ENCODE measurements at places on chromosomes 5 and 9.

DNA sequence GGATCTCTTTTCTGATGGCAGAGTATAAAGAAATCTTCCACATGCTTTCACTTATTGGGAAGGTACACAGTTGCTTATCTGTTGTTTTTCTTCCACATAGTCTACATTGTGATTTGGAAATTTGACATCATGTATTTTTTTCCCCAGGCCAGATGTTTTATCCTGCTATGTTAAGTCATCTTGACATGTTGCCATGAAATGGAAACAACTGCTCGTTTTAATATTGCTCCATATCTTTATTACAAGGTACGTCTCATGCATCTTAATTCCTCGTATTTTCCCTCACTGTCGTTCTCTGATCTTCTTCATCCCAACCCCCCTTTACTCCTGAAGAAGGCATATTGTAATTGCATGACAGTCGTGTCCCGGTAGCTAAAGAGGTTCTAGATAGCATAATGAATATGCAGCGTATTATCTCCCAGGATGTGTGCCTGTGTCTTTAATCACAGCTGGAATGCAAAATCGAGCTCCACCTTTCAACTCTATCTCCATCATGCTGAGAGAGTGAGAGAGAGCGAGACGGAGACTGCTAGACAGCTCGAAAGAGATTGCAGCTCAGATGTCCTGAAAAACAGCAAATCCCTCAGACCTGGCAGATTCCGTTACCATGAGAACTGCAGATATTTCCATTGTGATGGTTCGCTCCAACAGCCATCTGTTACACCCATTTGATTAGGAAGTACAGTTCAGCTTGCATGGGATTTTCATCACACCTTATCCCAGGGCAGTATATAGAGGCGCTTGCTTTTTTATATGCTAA lies 281.7 kb downstream of the TMEM38B start:
- no peak for DNase-seq

- DNase-seq = no peak
Observed at GRCh38 chr5:93461756-93462155, 119.3 kb downstream of the NR2F1-AS1 start.

DNA sequence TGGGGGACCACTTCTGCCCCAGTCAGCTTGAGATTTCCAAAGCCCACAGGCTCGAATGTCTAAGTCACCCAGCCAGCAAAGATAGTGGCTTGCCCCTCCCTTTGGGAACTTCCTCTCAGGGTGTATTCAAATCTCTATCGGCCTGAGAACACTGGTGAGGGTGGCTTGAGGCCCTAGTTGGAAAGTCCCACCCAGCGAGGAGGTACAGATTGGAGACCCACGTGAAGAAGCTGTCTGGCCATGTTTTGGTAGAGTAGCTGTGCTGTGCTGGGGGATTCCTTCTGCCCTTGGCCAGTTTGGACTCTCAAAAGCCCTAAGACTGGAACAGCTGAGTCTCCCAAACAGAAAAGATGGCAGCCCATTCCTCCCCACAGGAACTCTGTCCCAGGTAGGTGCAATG lies 172.7 kb upstream of the RIOK2 start:
- no peak for DNase-seq

DNA sequence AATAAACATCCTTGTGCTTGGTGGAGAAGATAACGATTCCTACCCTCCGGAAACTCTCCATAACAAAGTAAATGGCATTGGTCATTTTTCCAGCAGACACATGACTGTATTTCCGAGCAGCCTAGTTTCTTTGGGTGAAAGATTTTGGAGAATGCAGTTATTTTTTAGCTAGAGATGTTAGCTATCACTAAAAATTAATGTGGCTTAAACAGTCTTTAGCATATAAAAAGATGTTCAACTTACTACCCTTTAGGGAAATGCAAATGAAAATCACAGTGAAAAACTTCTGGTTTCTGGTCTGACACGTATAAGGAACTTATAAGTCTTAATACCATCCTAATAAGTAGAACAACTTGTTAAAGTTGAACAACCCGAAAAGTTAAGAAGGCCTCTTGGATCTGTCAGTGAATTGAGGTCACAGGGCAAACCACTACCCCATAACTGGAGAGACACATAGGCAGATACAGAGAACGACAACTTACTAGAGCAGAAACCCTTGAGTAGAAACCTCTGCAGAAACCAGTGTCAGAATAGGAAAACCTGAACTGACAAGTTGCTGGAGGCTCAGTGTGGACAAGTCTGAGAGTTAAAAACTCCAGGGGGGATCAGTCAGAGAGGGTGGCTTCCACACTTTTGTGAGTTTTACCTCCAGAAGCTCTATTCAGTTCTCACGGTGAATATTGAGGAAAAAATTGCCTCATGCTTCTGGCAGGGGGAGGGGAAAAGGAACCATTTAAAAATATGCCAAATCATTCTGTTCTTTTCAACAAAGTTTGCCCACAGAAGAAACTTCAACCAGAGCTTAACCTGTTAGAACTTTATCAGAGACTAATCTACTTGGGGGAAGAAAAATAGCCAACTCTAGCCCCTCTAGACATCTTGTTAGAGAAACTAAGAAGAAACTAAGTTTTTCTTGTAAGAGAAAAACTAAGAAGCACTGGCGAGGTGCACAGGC lies 325.2 kb upstream of the RPS23 start:
- no peak for DNase-seq

- no peak for DNase-seq
Observed at GRCh38 chr5:149931992-149932436, 12.6 kb downstream of the PDE6A start.

- peak; percentile 6 for DNase-seq
Observed at GRCh38 chr9:15104826-15105420, 194.7 kb upstream of the FREM1 start.

DNA sequence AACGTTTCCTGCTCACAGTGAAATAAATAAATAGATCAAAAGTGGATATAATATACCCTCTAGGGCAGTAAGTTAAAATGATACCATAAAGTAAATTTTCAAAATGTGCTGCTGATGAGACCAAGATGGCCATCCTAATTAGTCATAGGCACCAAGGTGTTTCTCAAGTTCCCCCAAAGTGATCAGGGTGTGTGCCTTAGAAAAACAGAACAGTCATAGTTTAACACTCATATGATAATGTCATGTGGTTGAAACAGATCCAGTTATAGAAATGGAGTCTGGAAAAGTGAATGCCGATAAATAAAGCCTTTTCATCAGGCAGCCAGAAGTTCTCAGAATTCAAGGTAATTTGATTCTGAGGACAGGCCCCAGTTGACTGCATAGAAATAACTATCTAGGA lies 161.5 kb upstream of the CDKN2B start:
- no peak for DNase-seq

GRCh38 chr5:154829181-154829588 lies 21.2 kb downstream of the FAXDC2 start:
- no peak for DNase-seq

- no peak for DNase-seq
Observed at GRCh38 chr5:32578363-32578762, 7.0 kb upstream of the SUB1 start.

GRCh38 chr9:132238026-132238972 lies 76.4 kb downstream of the NTNG2 start:
- DNase-seq = no peak

DNA sequence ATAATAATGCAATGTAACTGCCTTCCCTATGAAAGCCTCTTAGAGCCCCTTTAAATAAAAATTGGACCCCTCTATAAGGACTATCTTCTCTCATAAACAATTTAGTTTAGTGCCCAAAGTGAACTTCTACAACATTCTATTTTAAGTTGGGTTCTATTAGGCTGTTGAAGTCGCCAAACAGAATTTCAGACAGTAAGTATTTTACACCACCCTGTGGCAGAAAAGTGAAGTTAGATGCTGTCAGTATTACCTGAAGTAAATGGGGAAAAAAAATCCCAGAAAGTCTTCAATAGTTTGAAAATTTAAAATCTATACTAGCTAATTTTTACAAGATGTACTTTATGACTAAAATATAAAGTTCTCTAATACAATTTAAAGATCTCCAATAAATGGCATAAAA lies 29.5 kb downstream of the CAAP1 start:
- no peak for DNase-seq

DNA sequence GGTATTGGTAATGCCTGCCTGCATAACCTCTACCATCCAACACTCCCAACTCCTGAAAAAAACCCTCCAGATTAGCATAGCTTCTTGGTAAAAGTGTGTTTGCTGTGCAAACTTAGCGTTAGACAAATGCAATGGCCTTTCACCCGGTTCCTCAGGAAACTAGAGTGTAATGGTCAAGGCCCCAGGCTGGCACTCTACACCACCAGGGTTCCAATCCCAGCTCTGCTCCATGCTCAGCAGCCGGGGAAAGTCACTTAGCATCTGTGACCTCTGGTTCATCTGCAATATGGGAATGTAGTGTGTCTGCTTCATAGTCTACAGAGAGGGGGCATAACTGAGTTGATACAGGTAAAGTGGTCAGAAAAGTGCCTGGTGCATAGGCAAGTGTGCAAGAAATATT lies 9.0 kb downstream of the FBP1 start:
- DNase-seq = no peak

GRCh38 chr5:146698651-146699050 lies 179.9 kb downstream of the PPP2R2B start:
- no peak for DNase-seq

DNA sequence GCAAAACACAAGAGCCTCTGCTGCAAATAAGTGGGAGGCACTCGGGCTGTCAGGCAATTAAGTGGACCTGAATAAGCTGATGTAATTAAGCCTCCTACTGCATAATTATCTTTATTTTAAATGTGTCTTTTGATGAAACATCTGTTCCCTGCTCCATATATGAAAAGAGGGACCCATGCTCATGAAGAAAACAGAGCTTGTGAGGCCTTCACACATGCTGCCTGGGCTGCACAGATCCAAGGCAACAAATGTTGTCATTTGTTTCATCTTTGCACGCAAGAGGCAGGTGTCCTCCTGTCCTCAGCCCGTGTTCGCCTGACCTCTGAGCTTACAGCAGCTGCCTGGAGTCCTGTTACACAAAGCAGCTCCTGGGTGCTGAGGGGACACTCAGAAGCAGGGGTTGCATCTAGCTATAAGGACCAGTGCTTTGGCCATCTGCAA lies 381.1 kb downstream of the ZNF608 start:
- no peak for DNase-seq

DNA sequence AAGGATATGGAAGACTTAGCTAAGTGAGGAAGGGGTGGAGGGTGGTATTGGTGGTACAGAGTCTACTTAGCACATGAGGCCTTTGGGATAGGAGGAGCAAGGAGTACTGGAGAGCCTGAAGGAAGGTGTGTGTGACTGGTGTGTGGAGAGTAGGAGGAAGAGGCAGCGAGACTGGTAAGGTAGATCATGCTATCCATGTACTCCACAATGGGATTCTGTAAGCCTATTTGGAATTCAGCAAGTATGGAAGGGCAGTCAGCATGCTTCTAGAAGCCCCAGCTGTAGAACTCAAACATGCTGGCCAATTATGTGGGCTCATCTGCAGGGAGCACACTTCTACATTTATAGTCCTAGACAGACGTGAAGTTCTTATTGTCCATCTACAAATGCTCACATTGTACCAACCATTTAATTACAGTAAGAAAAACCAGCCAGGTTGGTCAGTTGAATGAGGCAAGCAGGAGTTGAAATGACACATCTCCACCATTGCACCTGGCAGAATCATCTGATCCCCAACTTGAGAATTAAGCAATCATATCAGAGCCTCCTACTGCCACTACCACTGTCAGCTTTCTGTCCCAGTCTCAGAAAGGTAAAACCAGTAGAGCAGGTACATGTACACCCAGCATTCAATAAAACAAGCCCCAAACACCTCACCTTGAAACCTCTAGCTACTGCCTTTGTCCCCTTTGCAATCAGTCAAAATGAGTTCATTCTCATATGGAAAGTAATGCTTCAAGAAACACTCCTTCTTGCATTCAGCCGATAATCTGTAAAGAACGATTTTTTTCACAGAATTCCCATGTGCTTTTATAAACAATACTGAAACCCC lies 60.9 kb upstream of the GLRX start:
- DNase-seq = no peak

DNA sequence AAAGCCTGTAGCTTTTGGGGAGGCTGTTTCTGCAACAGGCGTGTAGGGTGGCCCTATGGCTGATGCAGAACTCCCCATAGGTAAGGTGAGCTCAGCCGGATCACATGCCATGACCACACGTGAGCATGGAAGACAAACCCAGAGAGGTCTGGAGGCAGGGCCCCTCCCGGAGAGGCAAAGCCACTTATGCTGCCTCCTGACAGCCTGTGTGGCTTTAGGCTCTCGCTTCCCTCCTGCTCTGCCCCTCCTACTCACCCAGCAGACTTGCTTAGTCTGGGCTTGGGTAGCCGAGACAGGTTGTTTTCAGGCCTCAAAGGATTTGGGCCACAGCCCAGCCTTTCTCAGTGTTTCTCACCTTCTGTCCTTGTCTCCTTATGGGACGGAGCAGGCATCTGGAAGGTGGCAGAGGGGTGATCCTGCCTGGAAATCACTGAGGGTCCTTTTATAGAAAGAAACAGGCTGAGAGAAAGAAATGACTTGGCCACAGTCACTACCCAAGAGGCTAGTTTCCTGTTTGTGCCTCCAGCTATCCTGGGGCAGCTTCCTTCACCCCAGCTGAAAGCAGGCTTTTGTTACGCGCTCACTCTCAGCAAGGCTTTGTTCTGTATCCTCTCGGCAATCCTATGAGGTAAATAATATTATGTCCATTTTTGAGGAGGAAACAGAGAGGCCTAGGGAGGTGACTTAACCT lies 89.9 kb downstream of the DAB2IP start:
- DNase-seq = no peak

DNA sequence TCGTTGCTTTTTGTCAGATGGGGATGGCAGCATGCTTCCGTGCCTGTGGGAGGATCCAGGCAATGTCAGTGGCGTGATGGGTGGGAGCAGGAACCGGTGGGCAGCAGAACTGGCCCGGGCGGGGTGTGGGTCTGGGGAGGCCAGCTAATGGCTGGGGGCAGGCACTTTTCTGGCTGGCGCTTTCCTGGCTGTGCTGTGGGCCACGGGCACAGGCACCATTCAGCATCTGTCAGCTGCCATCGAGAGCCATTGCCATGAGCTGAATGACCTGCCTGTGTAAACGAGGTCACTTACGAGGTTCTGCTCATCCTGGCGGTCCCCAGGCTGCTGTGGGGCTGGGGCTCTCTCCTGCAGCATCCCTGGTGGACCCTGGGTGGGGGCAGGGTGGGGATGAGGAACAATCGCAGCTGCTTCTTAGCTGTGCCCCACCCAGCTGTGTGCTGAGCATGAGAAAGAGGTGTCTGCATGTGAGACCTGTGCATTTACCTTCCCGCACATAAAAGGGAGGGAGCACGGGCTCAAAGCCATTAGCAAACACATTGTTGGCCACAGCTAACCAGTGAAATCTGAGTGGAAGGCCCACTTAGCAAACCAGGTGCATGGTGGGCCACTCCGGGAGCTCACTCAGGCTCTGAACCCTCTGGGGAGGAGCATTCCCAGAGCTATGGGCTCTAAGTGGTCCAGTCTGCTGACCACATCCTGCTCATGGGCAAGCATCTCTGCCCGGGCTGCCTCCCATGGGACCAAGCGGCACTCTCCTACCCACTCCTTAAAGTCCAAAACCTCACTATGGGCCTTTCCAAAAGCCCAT lies 41.3 kb upstream of the OLFM1 start:
- no peak for DNase-seq

DNA sequence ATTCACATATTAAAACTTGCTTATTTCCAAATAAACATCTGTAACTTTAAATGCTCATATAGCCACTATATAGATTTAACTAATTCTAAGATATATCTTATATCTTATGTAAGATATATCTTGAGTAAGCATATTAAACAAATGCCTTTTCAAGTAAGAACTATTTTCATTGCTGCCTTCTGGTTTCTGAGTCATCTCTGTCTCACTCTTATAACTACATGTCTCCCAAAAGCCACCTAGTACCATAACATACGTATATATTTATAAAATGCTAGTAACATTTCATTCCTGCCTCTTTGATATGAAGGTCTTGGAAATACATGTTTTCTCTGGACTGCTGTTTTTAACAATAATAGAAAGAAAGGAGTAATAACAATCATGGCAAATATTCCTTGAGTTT lies 429.5 kb downstream of the DTWD2 start:
- DNase-seq = no peak
